ENCODE measurements at places on chromosomes 12 and 14. TPM values are rescaled to one million over a fixed set of nuclear protein-coding genes. Genes with fewer than 3 reads are reported as not detected.

The SAMD15 gene
- total RNA-seq = 2.2 TPM

The WSCD2 gene
- total RNA-seq = not detected

The MTRFR gene
- total RNA-seq = 11.1 TPM

The SLC38A4 gene
- 0.12 TPM for total RNA-seq

The GMFB gene
- total RNA-seq = 40.9 TPM

The NELL2 gene
- 0.49 TPM for total RNA-seq

The CLEC14A gene
- total RNA-seq = 60.1 TPM

The NRXN3 gene
- 0.34 TPM for total RNA-seq

The LRRC43 gene
- 1.2 TPM for total RNA-seq

The FGF6 gene
- not detected for total RNA-seq

The OR6C1 gene
- total RNA-seq = not detected

All from cardiac ventricle fibroblast (primary cell).